ENCODE measurements at places on chromosomes 1 and 21.

DNA sequence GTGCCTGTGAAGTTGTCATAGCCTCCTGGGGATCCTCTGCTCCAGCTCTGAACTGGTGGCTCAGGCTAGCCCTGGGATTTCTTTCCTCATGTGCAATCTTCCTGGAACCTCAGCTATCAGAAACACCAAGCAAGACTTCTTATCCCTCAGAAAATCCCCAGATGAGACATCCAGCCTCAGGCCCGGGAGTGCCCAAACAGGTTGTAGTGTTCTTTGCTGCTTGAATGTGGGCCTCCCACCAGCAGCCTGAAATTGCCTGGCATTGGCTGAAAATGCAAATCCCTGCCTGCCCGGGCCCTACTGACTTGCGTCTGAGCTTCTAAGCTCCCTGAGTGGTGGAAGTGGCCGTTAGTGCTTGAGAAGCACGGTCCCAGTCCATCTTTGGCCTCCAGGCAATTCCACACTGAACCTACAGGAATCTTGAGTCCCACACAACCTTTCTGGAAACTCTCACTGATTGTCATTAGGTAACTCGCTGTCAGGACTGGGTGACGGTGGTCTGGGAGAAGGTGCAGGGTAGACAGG lies 146.8 kb downstream of the ZBTB18 start:
- DNase-seq = peak; percentile 95

GRCh38 chr1:8477983-8478362 lies 160.1 kb downstream of the SLC45A1 start:
- no peak for DNase-seq

DNA sequence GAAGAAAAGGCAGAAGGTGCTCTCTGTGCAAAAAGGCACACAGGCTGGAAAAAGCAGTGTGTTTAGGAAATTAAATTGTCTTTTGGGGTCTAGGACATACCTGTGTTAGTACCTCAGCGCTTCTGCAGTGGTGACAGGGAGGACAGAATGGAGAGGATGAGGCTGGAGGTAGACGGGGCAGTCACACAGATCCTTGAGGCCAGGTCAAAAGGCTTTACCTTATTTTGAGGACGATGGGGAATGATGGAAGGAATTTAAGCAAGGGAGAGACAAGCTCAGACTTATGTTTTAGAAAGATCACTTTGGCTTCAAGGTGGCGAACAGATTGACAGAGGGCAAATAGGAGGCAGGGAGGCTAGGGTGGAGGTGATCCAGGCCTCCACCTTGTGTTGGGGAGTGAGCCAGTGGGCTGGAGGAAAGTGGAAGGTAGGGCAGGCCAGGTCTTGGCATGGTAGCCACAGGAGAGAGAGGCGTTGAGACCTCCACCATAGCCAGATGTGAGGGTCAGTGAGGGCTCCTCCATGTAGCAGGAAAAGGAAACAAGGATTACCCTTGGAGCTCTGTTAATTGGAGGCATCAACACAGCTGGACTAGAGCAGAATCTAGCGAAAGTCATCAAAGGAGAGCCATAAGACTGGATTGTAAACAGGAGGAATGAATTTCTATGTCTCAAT lies 4.2 kb downstream of the CYP4B1 start:
- DNase-seq = no peak

GRCh38 chr1:87629673-87630072 lies 301.0 kb downstream of the LMO4 start:
- no peak for DNase-seq

- DNase-seq = no peak
These were observed 36.9 kb upstream of the HIVEP3 start for GRCh38 chr1:41955461-41956159.

GRCh38 chr1:97144527-97144926 lies 422.9 kb downstream of the PTBP2 start:
- no peak for DNase-seq

DNA sequence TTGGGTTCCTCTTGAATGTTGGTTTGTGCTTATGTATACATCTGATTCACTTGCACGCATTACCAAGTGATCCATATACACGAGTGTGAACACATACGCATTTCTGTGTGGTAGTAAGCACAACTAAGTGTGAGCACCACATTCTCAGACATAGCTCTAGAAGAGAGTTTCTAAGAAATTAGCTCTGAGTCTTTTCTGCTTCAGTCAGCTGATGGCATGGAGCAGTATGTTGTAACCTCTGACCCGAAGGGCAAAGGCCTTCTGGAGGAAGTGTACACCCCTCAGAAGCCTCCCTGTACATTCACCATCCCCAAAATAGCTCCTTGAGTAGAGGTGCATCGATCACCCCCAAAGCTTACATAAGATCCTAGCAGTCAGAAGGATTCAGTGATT lies 183.7 kb downstream of the KIF26B start:
- no peak for DNase-seq

- no peak for DNase-seq
These were observed 211.0 kb upstream of the RAB4A start for GRCh38 chr1:229059671-229060539.

GRCh38 chr1:100936194-100936967 lies 40.5 kb downstream of the SLC30A7 start:
- DNase-seq = peak; percentile 39

DNA sequence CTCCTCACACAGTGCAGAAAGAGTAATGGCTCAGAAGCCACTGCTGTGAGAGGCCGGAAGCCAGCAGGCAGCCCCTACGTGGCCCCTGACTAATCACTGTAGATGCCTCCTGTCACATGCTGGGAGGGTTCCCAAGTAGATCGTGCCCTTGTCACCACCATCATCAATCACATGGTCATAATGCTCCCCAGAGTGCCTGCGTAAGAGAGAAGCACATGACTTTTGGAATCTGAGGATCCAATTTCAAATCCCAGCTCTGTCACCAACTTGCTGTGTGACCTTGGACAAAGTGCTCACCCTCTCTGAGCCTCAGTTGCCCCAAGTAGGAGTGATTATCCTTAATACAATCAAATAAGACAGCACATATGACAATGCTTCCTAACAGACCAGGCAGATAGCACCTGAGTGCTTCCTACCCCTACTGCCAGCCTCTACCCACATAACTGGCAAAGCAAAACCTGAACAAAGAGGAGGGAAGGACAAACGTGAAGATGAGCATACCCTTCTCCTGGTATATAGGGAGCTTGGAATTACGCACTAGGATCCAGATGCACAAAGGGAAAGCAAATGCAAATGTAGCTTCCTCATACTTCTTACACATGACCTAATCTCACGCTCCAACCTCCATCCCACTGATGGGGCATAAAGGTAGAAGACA lies 65.7 kb downstream of the SDC3 start:
- no peak for DNase-seq

- peak; percentile 93 for DNase-seq
These were observed at the start of gene NAV1 for GRCh38 chr1:201538612-201539551. TSS of gene NAV1 (plus strand) at chr1:201539127. CDS start at chr1:201622885, 83,758 bp downstream.

DNA sequence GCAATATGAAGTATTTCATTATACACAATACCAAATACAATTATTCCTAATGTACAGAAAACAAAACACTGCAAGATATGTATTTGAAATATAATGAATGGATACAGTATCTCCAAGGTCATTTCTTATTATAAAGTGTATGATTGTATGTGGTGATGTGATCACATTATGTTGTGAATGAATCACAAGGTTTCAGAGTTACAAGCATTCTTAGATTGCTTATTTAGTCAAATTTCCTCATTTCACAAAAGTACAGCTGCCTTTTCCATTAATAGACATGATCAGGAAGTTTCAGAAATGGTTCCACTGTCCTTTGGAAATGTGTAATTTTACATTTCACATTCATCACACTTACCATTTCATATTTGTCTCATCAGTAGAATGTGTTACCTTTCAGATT lies 28.3 kb upstream of the NEK7 start:
- DNase-seq = no peak

GRCh38 chr1:64687725-64688327 lies 57.0 kb upstream of the RAVER2 start:
- DNase-seq = no peak

GRCh38 chr1:158155673-158156072 lies 25.0 kb upstream of the CD1D start:
- no peak for DNase-seq

DNA sequence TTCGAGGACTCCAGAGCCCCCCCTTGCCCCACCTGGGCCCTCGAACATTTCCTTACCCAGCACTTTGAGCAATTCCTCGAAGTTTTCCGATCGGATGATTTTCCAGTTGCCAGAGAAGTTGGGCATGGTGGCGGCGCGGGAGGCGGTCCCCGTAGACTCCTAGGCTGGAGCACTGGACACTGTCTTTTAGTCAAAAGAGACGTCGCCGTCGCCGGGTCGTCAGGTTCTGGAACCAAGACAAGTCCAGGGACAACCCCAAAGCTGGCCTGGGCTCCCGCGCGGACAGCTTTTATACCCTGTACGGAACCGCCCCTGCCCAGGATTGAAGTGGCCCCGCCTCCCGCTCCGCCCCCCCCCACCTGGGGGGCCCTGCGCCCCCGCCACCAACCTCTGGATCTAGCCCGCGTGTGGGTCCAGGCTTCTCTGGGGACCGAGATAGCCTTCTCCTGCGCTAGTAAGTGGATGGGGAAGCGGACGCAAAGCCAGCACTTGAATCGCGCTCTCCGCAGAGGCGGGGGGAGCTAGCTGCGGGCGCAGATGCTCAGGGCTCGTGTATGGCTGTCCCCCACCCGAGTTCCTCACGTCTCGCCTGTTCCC lies at the start of gene CRABP2:
Gene CRABP2, minus strand, starts transcription at position 263 of the 597 bp plus-strand sequence. Its CDS starts 137 bp downstream, at position 126.
- DNase-seq = peak; percentile 69

- no peak for DNase-seq
These were observed 56.5 kb downstream of the HHAT start for GRCh38 chr1:210385228-210385627.

- DNase-seq = no peak
These were observed 67.9 kb downstream of the ATP5PO start for GRCh38 chr21:33847588-33848248.

GRCh38 chr1:111882559-111882958 lies 106.9 kb downstream of the KCND3 start:
- no peak for DNase-seq

- DNase-seq = peak; percentile 98
These were observed 9.8 kb downstream of the POMGNT1 start for GRCh38 chr1:46188295-46189030.

DNA sequence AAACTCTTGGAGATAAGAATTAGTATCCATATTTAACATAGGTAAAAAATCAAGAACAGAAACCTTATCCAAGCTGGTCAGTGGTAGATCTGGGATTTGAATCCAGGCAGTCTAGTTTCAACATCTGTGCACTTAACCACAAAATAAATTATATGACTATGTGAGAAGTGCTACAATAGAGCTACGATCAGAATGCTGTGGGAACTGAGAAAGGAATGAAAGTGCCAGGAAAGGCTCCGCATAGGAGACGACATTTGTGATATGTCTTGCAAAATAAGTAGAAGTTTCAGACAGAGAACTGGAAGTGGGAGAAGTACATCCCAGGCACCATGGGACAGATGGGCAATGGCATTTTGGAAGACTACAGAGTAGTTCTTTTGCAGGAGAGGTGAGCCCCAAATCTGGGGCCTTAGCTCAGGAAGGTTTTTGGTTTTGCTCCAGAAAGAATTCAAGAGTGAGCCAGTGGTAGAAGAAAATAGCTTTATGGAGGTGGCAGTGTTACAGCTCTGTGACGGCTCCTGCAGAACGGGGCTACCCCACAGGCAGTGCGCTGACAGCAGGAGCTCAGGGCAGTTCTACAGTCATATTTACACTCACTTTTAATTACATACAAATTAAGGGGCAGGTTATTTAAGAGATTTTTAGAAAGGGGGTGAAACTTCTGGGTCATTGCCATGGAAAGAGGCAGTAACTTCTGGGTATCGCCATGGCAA lies 25.5 kb upstream of the GJA5 start:
- DNase-seq = no peak

DNA sequence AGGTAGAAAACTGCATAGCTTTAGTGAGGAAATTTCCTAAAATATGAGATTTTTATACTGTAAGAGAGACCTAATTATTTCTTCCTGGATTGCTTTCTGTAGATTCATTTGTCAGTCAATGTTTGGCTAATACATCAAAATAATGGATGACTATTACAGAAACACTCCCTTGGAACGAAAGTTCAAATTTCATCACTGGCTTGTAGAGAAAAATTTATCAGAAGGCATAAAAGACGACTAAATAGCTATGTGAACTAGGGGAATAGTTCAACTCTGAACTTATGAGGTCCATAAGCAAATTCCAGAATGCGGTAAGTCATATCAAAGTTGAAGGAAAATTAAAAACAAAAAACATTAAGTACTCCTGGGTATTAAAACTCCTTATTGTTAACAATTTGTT lies 36.0 kb downstream of the WNT2B start:
- no peak for DNase-seq

- DNase-seq = no peak
These were observed 300.0 kb downstream of the HHIPL2 start for GRCh38 chr1:222247811-222248310.

GRCh38 chr1:221397141-221397540 lies 344.7 kb downstream of the DUSP10 start:
- peak; percentile 12 for DNase-seq

DNA sequence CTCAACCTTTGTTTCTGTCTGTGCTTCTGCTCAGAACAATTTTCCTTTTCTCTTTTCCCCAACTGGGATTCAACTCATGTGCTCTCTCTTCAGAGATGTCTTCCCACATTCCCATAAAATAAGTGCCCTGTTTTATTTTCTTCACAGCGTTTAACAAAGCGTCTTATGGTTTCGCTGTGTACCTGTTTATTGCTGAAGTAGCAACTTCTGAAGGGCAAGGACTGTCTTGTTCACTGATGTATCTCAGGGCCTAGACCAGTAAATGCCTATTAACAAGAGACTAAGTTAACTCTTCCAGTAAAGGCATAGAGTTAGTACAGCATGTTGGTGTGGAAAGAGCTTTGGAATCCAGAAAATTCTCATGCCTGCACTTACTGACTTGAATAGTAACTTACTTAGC lies 42.9 kb upstream of the MPZL1 start:
- DNase-seq = no peak

GRCh38 chr1:22850681-22851080 lies 122.0 kb downstream of the LACTBL1 start:
- DNase-seq = no peak

DNA sequence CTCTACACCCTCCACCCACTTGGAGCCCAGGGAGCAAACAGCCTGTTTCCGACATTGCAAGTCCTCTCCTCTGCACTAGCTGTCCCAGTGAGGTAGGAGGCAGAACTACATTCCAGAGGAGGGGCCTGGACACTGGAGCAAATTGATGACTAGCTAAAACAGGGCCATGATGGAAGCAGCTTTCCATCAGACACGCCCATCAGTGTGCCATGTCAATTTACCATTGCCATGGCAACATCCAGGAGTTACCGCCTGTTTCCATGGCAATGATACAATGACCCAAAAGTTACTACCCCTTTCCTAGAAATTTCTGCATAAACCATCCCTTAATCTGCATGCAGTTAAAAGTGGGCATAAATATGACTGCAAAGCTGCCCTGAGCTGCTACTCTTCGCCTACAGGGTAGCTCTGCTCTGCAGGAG lies 647.1 kb downstream of the PTPRU start:
- no peak for DNase-seq

GRCh38 chr1:112169517-112169916 lies 180.0 kb upstream of the KCND3 start:
- DNase-seq = no peak

- no peak for DNase-seq
These were observed 55.3 kb downstream of the PTPN14 start for GRCh38 chr1:214496126-214496525.
